ENCODE measurements at places on chromosomes 16 and 17.

DNA sequence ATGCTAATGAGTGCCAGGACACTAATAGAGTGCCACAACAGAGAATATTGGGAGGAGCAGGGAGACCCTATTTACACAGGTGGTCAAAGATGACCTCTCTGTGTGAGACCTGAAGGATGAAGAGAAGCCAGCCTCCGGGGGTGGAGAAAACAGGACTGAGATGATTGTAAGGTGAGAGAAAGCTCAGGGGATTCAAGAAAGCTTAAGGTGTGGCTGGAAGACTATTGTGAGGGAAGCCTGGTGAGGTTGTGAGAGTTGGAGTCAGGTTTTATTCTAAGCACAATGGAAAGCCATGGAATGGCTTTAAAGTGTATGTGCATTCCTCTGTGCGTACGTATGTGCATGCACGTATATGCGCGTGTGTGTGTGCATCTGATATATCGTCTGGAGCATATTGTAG lies 10.4 kb upstream of the MARCHF10 start:
- no peak for DNase-seq

DNA sequence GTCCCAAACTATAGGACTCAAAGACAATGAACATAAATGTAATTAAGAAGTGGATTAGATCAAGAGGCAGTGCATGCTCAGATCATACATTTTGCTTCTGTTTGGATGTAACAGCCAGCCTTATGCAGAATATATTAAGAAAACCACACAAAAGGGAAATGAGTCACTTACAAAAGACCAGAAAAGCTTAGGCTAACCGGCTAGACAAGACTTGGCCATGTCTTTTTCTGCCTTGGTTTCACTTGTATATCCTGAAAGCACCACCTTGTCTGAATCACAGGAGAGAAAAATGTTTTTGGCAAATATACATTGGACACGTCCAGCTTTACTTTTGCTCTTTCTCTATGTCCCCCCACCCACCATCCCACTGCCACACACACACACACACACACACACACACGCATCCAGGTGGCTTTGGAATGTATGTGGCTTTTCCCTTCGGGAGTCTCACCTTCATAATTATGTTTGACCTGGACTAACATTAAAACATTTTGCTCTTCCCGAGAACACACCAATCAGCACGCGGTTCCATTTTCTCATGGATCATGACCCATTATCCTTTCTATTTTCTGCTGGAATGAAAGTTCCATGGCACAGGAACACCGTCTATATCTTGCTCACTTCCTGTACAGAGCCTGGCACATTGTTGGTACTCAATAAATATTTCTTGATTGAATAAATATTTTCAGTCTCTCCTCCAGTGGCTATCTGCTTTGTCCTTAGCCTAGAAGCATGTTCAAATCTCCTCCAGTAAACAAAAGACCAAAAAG lies 64.6 kb downstream of the CDK5R1 start:
- DNase-seq, result peak; percentile 82

DNA sequence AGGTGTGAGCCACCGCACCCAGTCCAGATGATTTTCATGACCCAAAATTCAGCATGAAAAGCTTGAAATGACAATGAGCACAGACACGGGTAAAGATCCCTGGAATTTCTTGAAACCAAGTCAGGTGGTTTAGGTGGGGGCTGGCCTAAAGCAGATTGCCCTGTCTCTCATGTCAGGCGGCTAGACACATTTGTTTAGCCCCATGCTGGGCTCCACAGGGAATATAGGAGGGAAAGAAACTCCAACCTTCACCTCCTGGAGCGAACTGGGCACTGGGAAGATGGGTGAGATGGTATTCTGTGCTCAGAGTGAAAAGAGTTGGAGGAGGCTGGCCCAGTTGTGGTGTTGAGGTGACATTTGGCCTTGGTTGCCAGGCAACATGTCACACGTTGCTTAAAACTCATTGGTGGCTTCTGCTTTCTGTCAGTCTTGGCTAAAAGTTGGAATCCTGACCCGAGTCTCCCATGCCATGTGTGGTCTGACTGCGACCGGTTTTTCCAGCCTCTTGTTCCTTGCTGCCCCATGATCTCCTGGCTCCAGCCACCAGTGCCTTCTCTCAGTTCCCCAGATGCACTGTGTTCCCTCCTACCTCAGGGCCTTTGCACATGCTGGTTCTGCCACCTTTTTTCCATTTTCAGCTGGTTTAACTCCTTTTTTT lies 113.7 kb downstream of the ABCC6 start:
- DNase-seq, result no peak

DNA sequence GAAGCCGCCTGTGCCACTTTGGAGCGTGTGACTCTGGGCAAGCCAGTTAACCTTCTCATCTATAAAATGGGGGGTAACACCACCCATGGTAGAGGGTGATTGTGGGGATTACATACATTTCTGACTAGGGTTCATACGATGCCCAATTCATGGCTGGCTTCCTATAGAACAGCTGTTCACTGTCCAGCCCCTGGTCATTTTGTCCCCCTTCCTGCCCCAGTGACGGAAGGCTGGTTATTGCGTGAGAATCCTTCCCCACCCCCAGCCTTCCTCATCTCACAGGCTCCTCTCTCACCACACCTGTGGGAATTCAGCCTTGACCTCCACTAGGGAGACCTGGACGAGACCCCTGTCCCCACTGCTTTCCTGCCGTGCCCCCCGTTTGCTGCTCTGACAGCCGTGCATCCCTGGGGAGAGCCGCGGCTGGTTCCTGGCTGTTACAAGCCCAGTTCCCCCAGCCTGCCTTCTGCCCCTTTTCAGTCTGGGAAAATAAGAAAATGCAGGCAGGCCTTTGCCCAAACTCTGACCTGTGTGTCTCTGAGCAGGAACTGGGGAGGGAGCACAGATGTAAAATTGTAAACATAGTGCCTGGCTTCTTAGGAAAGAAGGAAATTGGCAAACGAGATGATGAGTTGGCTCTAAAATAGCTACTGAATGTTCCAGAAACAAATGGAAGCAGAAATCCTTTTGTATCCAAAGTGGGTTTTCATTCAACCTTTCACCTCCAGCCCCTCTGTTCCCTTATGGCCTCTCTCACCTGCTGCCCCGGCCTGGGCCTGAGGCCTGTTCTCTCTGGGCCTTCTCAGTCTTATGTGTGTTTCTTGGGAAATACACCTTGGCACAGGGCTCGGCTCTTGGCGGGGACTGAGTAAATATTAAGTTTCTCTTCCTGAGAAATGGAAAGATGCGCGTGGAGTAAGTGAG lies 67.3 kb downstream of the OR1D5 start:
- no peak for DNase-seq

DNA sequence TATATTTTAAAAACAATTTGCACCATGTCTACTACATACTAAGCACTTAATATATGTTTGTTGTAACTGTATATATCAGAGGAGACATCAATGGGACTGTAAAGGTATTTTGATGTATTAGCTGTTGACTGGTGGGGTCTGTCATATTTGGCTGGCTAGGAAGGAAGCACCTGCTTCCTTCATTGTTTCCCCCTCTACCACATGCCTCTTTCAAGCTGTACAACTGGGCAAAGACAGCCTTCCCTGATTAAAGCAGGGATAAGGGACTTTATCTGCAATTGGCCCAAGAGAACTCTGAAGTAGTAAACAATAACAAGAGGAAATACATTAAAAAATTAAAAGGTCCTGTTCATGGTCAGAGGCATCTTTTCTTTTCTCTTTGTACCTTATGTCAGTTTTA lies 5.5 kb upstream of the SLFN12L start:
- no peak for DNase-seq
